Calu3 (cell line): ENCODE measurements at places on chromosomes 7 and 10. TPM values are rescaled to one million over a fixed set of nuclear protein-coding genes. Genes with fewer than 3 reads are reported as not detected.

GATA3 gene
- 5.0 and 8.2 TPM in 2 replicates for total RNA-seq

PAPOLB gene
- 0.07 TPM in 1 of 2 replicates, not detected in the other for total RNA-seq

DNA sequence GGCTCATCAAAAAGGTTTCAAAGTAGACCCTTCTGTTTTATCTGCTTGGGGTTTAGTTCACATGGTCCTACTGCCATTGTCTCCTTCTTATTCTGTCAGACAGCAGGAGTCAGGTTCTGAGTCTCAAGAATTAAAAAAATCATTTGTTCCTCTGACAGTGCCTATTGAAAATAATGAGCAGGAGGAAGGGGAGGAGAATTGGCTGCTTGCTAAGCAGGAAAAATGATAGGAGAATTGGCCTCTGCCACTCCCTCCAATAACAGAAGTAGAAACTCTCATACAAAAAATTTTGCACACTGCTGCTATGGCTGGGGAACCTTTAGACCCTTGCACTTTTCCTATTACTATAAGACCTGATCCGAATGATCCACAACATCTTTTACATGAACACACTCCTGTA lies 35.7 kb downstream of the OR13A1 start:
- DNase-seq = no peak
- H3K4me3 ChIP-seq = no peak overlapping the region
- no peak overlapping the region for H3K27ac ChIP-seq
- H3K4me1 ChIP-seq = no peaks in the 10 kb centered on the region

DNA sequence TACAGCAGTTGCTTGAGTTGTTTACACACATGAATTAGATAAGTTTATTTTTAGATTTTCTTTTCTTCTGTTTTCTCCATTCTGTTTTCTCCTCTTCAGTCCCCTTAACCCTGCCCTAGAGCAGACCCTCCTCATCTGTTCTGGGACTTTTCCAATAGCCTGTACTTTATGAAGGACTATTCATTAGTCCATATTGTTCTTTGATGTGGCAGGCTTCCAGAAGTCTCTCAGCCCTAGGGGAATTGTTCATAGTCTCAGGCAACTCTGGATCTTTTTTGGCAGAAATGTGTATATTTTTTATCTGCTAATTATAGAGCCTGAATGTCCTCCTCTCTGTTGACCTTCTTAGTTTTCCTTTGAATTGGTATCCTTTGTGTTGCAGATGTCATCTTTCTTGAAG lies 25.4 kb downstream of the KAT6B start:
- H3K4me1 ChIP-seq = peaks cover 8% of the 10 kb centered on the region
- no peak overlapping the region for H3K27ac ChIP-seq
- no peak for DNase-seq
- H3K27me3 ChIP-seq = no peaks in the 10 kb centered on the region
- H3K4me3 ChIP-seq = no peak overlapping the region

- H3K27me3 ChIP-seq = no peaks in the 10 kb centered on the region
- no peaks in the 10 kb centered on the region for H3K36me3 ChIP-seq
- no peak for DNase-seq
- H3K27ac ChIP-seq = no peak overlapping the region
- H3K4me3 ChIP-seq = no peak overlapping the region
- H3K4me1 ChIP-seq = no peaks in the 10 kb centered on the region
Observed at GRCh38 chr10:30811276-30812017, 181.9 kb upstream of the LYZL2 start.

DNA sequence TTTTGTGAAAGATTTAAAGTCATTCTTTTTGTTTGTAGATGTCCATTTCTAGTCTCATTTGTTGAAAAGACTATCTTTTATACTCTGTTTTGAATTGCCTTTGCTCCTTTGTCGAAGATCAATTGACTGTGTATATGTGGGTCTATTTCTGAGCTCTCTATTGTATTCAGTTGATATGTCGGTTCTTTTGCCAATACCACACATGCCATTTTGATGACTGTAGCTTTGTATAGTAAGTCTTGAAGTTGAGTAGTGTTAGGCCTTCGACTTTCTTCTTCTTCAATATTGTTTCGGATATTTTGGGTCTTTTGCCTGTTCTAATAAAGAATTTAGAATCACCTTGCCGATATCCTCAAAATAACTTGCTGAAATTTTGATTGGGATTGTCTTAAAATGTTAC lies 104.5 kb downstream of the CCSER2 start:
- H3K36me3 ChIP-seq = peaks cover 5% of the 10 kb centered on the region
- H3K4me3 ChIP-seq = no peak overlapping the region
- DNase-seq = no peak
- peaks cover 12% of the 10 kb centered on the region for H3K4me1 ChIP-seq

GRCh38 chr7:99579281-99579955 lies 18.6 kb upstream of the TMEM225B start:
- peak overlapping the region; percentile 61 for H3K4me3 ChIP-seq
- peaks cover 36% of the 10 kb centered on the region for H3K27me3 ChIP-seq
- H3K4me1 ChIP-seq = no peaks in the 10 kb centered on the region
